ENCODE measurements at places on chromosomes 6 and 20.
A peak's percentile ranks its signal among the peaks of the same experiment; 100 is the strongest.

GRCh38 chr20:62293111-62293784 is 9.5 kb upstream of the ADRM1 start:
- H3K36me3 ChIP-seq = peaks cover 64% of the 10 kb centered on the region
- H3K4me1 ChIP-seq = no peaks in the 10 kb centered on the region
- no peaks in the 10 kb centered on the region for H3K27me3 ChIP-seq
- H3K27ac ChIP-seq = no peak overlapping the region

DNA sequence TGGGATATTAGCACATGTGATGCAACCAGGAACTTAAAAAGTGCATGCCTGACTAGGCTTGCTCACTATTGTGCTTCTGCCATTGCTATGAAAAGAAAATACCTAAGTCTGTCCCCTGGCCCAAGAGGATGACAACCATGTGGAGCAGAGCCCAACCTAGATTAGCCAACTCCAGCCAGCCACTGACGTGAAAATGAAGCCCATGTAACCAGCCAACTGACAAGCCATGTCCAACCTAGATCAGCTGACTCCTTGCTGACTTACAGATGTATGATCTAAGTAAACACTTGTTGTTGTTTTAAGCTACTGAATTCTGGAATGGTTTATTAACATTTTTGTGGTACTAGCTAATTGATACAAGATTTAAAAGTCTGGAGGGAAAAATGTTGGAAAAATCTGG is 47.5 kb downstream of the PIGU start:
- H3K4me3 ChIP-seq = no peak overlapping the region
- peaks cover 1% of the 10 kb centered on the region for H3K4me1 ChIP-seq
- no peak for DNase-seq
- H3K27ac ChIP-seq = no peak overlapping the region

GRCh38 chr6:107657373-107657754 is 166.7 kb downstream of the SCML4 start:
- no peak for DNase-seq
- no peak overlapping the region for H3K4me3 ChIP-seq
- H3K27me3 ChIP-seq = no peaks in the 10 kb centered on the region
- peaks cover 15% of the 10 kb centered on the region for H3K4me1 ChIP-seq

DNA sequence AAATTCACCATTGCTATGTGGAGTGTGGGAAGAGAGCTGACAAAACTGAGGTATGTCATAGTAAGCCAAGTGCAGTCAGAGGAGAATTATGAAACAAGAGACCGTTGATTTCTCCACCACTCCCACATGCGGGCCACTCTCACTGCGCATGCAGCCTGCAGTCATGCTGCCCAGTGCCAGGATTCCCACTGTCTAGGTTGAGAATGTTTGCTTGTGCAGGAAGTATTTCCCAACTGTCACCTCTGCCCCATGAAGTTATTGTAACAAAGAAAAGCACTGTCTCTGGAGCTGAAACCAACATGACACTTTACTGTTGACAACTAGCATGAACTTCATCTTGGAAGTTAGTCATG is 18.7 kb upstream of the SFT2D1 start:
- H3K27me3 ChIP-seq = no peaks in the 10 kb centered on the region
- no peak for DNase-seq
- H3K27ac ChIP-seq = no peak overlapping the region
- peaks cover 4% of the 10 kb centered on the region for H3K4me1 ChIP-seq
- H3K4me3 ChIP-seq = no peak overlapping the region

DNA sequence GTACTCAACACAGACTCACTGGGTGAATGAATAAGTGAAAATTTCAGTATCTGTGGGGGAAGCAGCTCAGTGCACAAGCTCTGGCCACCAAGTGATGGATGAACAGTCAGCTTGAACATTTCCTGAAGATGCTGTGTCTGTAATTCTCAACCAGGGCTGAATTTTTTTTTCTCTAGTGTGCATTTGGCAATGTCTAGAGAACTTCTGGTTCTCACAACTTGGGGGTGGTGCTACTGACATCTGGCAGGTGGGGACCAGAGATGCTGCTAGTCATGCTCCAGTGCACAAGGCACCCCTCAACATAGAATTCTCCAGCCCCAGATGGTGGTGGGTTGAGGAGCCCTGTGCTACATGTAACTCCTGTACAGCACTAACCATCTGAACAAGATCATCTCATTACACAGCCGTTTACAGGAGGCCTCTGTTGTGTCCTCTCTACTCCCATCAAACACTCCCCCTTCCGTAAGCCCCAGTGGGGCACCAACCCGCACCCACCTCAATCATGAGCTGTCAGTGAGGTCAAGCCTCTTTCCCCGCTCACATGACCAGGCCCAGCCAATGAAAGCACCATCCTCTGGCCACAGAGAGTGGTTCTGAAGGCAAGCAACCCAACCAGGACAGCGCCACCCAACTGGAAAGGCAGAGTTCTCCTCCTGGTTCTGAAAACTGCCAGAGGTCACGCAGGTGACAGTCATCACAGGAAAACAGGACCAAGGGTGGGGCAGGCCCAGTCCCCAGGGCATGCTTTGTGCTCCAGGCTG is 103.9 kb upstream of the PMEPA1 start:
- no peaks in the 10 kb centered on the region for H3K27me3 ChIP-seq
- no peaks in the 10 kb centered on the region for H3K4me1 ChIP-seq
- H3K36me3 ChIP-seq = no peaks in the 10 kb centered on the region
- no peak overlapping the region for H3K27ac ChIP-seq
- no peak overlapping the region for H3K4me3 ChIP-seq
- no peak for DNase-seq

DNA sequence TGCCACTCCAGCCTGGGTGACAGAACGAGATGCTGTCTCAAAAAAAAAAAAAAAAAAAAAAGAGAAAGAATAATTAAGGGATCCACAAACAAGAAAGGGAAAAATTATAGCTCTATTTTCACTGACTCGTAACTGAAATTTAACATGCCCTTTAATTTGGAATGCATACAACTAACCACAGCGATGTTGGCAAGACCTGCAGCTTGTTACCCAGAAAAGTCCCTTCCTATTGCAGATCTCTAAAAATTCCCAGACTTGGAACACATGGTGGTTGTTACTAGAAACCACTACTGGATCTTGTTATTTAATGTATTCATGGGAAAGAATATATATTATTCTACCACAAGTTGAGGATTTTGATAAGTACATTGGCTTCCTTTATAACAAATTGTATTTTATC is 27.8 kb upstream of the SMIM28 start:
- no peaks in the 10 kb centered on the region for H3K4me1 ChIP-seq
- peaks cover 8% of the 10 kb centered on the region for H3K27me3 ChIP-seq
- H3K27ac ChIP-seq = no peak overlapping the region

DNA sequence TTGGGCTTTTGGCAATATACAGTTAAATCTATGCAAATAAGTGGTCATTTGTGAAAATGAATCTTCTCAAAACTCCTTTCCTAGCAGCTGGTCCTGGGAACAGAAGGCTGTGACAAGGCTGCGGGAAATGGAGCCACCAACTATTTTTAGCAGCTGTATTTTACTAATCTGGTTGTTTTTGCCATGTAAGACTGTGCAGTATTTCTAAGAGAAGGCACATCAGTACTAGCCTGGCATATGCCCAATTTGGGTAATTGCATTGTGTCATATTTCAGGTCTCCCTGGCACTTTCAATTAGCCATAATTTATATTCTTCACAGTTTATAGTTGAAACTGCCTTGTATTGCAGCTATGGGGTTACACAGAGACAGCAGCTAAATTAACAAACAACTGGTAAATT is 109.6 kb downstream of the MANEA start:
- no peaks in the 10 kb centered on the region for H3K36me3 ChIP-seq
- no peak overlapping the region for H3K27ac ChIP-seq
- no peak for DNase-seq
- H3K27me3 ChIP-seq = no peaks in the 10 kb centered on the region

DNA sequence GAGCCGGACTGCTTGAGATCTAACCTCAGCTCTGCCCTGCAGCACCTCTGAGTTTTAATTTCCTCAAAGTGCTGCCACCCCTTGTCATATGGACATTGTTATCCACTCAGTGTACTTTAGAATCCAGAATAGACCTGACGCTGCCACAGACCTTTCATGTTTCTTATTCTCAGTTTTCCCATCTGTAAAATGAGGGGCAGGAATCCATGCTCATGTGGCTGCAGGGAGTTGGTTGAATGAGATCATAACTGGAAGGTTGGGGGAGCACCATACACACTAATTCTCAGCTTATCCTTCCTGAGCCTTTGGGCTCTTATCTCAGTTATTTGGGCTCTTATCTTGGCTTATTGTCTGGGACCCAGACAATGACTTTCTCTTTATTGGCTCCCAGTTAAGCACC is 2.3 kb downstream of the PABPC1L start:
- H3K4me1 ChIP-seq = peaks cover 10% of the 10 kb centered on the region
- H3K27ac ChIP-seq = no peak overlapping the region
- DNase-seq = no peak
- H3K36me3 ChIP-seq = peaks cover 35% of the 10 kb centered on the region
- H3K4me3 ChIP-seq = no peak overlapping the region

DNA sequence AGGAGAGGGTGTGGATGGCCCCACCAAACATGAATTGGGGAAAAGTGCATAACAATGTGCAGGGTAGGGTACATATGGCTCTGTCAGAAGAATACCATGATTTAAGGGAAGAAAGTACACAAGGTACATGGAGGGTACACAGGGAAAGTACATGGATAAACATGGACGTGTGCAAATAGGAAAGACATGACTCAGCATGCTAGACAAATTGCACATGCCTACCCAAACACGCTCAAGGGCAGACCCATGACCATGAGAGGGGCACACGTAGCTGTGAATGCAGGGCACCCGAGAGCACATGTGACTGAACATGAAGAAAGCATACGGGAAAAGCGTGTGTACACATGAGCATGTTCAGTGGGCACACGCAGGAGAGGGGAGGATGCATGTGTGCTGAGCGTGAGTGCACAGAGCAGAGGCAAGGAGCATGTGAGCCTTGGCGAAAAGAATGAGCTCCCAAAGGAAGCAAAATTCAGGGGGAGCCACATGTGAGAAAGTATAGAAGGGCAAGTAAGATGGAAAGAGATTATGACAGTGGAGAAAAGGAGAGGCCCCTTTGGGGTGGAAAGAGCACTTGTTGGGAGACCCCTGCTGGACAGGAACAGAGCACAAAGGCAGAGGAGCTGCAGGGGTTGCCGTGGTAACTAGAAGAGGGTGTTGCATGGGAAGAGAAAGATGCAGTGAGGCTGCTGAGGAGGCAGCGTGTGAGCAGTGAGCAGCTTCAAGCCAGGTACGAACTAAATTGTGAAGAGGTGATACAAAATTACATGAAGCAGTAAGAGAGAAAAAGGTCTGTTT is 17.8 kb downstream of the OR2H2 start:
- H3K36me3 ChIP-seq = peaks cover 91% of the 10 kb centered on the region
- H3K4me3 ChIP-seq = no peak overlapping the region
- DNase-seq = no peak
- H3K27me3 ChIP-seq = no peaks in the 10 kb centered on the region
- peak overlapping the region; percentile 18 for H3K27ac ChIP-seq
- H3K4me1 ChIP-seq = peaks cover 10% of the 10 kb centered on the region

DNA sequence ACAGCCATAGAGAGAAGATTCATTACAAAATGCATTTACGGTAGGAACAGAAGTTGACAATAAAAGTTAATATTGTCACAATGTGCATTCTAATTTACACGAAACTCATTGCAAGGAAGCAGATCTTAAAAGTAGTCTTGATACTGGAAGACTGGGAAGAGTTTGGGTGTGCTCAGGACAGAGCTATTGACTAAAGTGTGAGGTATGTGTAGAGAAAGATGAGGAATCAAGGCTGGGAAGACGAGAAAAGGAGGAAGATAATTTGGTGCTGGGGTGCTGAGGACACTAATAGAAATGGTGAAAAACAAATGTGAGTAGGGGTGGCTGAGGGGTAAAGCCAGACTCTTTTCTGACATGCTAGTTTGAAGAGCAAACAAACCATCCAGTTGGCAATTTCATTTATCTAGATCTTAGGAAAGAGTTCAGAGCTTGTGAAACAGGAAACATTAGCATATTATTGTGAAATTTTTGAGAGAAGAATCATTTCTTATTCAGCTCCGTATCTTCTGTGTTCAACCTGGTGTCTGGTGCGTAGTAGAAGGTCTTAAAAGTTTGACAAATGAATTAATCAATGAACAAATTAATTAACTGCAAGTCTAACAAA is 72.7 kb downstream of the ELOVL4 start:
- no peak overlapping the region for H3K4me3 ChIP-seq
- DNase-seq = no peak
- no peaks in the 10 kb centered on the region for H3K36me3 ChIP-seq
- H3K27ac ChIP-seq = no peak overlapping the region
- H3K27me3 ChIP-seq = no peaks in the 10 kb centered on the region

GRCh38 chr20:48017509-48017908 is 232.2 kb upstream of the SULF2 start:
- DNase-seq = no peak
- peaks cover 8% of the 10 kb centered on the region for H3K4me1 ChIP-seq
- H3K27me3 ChIP-seq = no peaks in the 10 kb centered on the region
- H3K4me3 ChIP-seq = no peak overlapping the region

- no peak overlapping the region for H3K4me3 ChIP-seq
- H3K27ac ChIP-seq = no peak overlapping the region
- no peaks in the 10 kb centered on the region for H3K36me3 ChIP-seq
- no peaks in the 10 kb centered on the region for H3K27me3 ChIP-seq
- DNase-seq = no peak
Measured at GRCh38 chr6:34021554-34022190, 124.2 kb downstream of the GRM4 start.

GRCh38 chr20:63097336-63097831 is 90.6 kb upstream of the BHLHE23 start:
- peaks cover 7% of the 10 kb centered on the region for H3K4me1 ChIP-seq
- H3K36me3 ChIP-seq = no peaks in the 10 kb centered on the region
- no peak for DNase-seq
- H3K27me3 ChIP-seq = peaks cover 30% of the 10 kb centered on the region
- no peak overlapping the region for H3K27ac ChIP-seq
- H3K4me3 ChIP-seq = no peak overlapping the region

GRCh38 chr20:44166477-44166876 is 20.5 kb downstream of the JPH2 start:
- H3K27me3 ChIP-seq = no peaks in the 10 kb centered on the region
- no peak for DNase-seq
- no peak overlapping the region for H3K27ac ChIP-seq
- no peaks in the 10 kb centered on the region for H3K36me3 ChIP-seq
- H3K4me3 ChIP-seq = no peak overlapping the region
- peaks cover 4% of the 10 kb centered on the region for H3K4me1 ChIP-seq

Data from neuronal stem cell (in vitro differentiated cells).